SW 1271 (cell line): ENCODE measurements at places on chromosomes 3 and 15.

GRCh38 chr3:33217866-33218445 is 654 bp downstream of the SUSD5 start:
- DNase-seq = no peak

GRCh38 chr3:130258532-130258952 is 86.9 kb upstream of the COL6A5 start:
- no peak for DNase-seq

DNA sequence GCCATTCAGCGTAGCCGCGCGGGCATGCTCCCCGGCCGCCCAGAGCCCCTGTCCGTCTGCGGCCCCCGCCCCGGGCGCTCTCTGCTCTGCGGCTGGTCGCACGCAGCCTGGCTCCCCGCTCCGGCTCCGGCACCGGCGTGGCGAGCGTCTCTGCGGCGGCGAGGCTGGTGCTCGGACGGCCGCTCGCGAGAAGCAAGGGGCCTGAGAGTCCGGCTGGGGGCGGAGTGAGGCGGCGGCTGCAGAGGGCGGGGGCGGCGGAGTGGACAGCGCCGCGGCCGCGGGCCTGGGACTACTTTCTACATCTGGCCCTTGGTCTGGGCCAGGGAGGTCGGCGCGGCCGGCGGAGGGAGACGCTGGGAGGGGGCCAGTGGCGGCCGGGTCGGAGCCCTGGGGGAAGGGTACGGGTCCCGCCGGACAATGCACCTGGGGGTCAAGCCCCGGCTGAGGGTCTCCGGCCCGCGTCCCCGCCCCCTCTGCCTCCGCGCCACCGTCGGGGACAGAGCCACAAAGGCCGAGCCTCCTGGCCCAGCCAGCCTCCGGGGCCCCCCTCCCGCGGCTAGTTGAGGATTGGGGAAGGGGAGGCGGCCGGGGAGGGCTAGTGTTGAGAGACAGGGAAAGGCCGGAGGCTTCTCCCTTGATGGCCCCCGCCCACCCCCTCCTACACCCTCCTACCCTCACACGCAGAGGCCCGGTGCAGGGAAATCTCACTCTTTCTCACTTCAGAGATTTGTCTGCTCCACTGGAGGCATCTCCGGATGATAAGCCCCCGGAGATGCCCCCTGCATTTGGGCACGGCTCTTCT is at the start of gene PRTG:
PRTG (minus strand) TSS at position 226 of the 802 bp plus-strand sequence; CDS start at position 5, 221 bp downstream.
- DNase-seq = peak; percentile 63

GRCh38 chr3:116640109-116640508 is 69.5 kb upstream of the TUSC7 start:
- DNase-seq = no peak

- DNase-seq = no peak
These were observed 100.1 kb downstream of the ABI3BP start for GRCh38 chr3:100893108-100893507.

DNA sequence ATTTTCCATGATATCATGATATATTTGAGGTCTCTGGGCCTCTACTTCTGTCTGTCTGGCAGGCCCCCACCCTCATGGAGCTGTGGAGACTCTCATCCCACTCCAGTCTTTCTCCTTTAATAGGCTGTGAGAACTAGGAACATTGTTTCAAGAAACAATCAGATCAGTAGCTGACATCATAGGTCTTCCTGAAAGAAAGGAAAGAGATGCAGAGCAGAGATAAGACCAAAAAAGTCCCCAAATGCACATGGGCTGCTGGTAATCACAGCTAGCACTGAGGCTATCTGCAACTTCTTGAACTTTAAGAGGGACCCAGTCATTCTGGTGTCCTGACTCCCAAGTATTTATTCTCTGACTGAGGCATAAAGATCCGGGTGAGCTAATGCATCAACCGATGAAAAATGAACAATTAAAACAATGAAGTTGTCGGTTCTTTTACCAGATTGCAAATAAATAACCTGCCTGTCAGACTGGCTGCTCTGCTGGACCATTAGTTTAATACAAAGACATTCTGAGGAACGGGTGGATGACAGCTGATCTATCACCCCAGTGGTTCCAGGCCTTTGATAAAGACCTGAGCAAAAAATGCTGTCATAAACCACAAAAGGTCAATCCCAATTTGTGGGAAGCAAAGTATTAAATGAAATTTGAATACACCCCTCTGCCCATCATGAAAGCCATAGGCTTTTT is 780.8 kb upstream of the GOLIM4 start:
- DNase-seq = no peak

- DNase-seq = no peak
These were observed 318.8 kb upstream of the GBE1 start for GRCh38 chr3:82080261-82080660.

DNA sequence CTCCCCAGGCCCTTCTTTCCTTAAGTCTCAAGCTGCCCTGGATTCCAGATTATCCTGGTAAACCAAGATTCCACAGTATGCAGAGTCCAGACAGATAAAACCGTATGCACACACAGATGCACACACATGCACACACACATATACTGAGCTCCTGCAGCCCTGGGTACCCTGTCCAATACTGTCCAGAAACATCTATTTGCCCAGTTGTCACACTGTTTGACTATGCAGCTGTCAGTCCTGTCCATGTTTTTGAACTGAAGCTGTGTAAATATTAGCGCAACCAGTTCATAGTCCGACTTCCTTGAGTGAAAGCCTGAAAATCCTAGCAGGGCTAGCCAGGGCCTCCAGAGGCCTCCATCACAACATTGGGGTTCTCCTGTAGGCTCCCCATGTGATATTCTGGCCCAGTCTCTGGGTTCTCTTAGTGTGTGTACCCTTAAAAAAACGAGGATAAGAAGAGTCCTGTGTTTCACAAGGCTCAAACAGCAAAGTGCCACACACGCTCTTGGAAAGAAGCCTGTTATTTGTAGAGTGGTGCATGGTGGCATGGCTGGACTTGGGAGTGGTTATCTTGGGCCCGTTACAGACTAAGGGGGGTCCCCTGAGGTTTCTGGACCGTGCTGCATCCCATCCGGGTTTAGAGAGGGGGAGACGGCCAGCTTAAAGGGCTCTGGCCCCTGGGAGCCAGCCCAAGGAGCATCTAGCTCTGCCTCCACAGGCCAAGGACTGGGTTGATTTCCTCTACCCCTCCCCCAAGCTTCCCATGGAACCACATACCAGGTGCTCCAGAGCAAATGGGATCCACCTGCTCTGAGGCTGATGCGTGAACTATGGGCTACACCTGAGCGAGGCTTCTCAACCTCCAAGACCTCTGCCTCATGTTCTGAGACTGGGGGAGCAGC is 108.3 kb downstream of the IQSEC1 start:
- DNase-seq = no peak

- DNase-seq = no peak
These were observed 36.3 kb downstream of the SRGAP3 start for GRCh38 chr3:9213019-9213634.

DNA sequence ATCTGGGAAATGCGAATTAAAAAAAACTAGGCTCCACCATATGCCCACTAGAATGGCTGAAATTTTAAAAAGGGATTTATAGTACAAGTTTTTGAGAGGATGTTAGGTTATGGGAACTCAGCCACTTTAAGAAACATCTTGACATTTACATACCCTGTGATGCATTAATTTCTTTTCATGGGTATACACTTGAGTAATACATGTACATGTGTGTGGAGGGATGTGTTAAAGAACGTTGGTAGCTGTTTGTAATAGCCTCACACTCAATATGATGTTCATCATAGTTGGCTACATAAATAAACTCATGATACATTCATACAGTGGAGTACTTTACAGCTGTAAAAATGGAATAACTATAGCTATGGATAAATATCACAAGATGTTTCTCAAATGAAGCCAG is 40.9 kb downstream of the MEF2A start:
- no peak for DNase-seq

GRCh38 chr3:146314871-146315270 is 64.0 kb upstream of the PLSCR4 start:
- no peak for DNase-seq

DNA sequence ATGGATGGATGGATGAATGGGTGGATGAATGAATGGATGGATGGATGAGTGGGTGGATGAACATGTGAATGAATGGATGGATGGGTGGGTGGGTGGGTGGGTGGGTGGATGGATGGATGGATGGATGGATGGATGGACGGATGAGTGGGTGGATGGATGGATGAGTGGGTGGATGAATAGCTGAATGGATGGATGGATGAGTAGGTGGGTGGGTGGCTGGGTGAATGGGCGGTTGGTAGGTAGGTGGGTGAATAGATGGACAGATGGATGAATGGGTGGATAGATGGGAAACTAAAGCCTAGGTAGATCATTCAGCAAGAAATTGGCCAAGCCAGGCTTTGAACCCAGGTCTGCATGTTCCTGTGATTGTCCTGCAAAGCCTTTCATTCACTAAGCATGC is 155.6 kb downstream of the WNT5A start:
- no peak for DNase-seq

DNA sequence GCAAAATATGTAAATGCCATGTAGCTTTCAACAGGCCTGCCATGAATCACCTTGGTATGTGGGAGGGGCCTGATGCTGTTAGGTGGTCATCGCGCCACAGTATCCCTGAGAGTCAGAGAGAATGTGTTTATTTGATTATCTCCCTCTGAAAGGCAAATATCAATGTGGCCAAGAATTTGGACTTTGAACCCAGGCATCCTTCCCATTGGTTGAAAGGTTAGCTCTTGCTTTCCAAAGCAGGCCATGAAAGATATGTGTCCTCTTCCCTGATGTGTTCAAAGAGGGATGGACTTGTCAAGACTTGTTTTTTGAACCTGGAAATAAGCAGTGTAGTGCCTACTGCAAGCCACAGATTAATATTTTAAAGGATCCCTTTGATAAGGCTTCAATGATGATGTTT is 36.7 kb downstream of the SRP14 start:
- no peak for DNase-seq

DNA sequence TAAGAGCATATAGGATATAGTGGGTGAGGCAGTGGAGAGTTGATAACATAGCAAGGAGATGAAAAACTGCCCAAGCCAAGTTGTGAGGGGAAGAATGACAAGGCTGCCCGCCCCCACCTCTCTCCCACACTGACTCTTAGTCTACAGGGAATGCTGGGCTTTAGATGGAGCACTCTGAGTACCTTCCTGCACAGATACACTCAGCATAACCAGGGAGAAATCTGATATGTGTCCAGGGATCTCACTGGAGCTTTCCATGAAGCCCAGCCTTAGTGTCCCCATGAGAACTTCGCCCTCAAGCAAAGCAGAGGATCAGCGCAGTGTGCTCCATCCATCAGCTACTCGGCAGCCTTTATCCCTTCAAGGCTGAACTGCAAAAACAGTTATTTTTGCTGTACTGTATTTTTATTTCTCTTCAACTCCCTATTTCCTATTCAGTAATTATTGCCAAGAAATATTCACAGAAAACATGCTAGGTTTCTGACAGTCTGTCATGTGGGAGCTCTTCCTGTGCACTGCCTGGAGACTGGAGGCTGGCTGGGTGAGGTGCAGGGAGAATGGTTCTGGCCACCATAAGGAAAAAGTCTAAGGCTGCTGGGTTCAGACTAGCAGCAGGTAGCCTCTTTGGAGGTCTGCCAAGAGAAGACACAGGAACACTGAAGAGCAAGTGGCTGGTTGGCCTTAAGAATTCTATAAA is 475.2 kb upstream of the PPP2R3A start:
- no peak for DNase-seq

GRCh38 chr3:86984271-86984670 is 6.7 kb downstream of the VGLL3 start:
- DNase-seq = no peak

DNA sequence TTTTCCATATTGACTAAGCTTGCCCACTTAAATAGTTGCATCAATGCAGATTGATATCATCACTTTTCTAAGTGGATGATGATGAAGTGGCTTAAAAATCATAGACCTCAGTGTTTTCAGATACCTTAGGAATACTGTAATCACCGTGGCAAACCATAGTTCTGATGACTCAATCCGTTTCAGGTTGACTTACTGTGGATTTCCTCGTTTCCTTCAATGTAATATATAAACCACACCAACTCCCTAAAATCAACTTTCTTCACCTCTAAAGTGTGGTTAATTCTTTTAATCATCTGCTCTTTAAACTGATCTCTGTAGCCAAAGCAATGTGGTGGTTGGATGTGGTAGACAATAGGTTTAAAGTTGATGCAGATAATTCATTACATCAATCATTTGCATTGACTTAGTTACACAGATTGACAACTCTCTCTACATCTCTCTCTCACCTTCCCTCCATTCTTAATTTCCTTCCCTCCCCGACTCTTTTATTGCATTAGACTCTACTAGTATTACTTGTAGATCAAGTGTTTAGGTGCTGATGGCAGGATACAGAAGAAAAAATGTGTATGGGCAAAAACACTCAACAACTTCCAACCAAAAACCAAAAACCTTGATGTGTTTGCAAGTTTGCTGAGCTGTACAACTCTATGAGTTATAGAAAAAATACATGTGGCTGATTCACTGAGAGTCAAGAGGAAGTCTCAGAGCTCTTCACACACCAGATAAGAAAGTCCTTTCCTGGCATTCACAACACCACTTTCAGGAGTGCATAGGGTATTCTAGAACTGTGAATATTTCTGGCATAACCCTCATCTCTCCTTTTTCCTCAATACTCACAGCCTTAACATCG is 243.5 kb downstream of the NFKBIZ start:
- DNase-seq = no peak

- DNase-seq = no peak
These were observed 34.5 kb downstream of the KLF13 start for GRCh38 chr15:31360843-31361763.

- DNase-seq = peak; percentile 20
These were observed 603 bp downstream of the SCAPER start for GRCh38 chr15:76904461-76905012.

DNA sequence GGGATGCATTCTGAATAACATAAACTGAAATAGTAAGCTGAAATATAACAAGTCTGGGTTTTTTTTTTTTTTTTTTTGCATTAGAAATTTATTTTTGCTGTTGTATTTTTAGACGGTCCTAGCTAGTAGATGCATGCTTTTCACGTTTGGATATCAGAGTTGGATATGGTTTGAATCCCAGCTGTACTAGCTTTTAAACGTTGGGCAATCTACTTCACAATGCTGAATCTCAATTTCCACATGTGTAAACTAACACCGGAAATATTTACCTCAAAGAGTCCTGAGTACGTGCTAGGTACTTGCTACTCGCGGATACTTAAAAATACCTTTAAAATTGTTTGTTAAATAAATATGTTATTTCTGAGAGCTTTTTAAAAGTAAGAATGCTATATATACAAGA is 139.8 kb downstream of the BBX start:
- no peak for DNase-seq

- no peak for DNase-seq
These were observed 311.8 kb downstream of the TBC1D5 start for GRCh38 chr3:17430582-17430981.

DNA sequence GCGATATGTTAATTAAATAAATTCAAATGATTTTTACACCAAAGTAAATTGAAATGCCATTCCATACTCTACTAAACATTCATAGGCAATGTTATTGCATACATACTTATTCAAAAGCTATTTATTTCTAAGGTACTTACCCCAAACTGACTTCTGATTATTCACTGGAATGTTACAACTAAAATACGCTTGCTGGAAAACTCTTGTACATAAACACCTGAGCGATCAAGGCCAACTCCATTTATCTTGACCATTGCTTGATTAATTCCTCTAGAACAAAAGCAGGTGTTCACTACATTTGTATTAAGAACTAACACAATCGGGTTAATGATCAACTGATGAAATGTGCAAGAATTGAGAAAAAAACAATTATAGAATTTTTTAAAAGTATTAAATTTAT is at the start of gene SERPINI2:
SERPINI2 (minus strand) TSS at position 180 of the 400 bp plus-strand sequence. CDS start 2,208 bp downstream, outside the sequence.
- DNase-seq = no peak

GRCh38 chr3:87197531-87197930 is 29.6 kb upstream of the CHMP2B start:
- DNase-seq = no peak

GRCh38 chr15:65835447-65835846 is 33.8 kb upstream of the RAB11A start:
- DNase-seq = no peak

- no peak for DNase-seq
These were observed 1.0 kb downstream of the EOMES start for GRCh38 chr3:27720899-27721716.
